Activated T-cell treated with anti-CD3 and anti-CD28 coated beads, Interleukin-2, amount 50 U/mL, for 24 hours (primary cell): ENCODE measurements at places on chromosomes 11 and 22.
A peak's percentile ranks its signal among the peaks of the same experiment; 100 is the strongest.

- H3K36me3 ChIP-seq, result peaks cover 98% of the 10 kb centered on the region
- peaks cover 79% of the 10 kb centered on the region for H3K4me1 ChIP-seq
- peak overlapping the region; percentile 99 for H3K27ac ChIP-seq
- no peaks in the 10 kb centered on the region for H3K27me3 ChIP-seq
Measured at GRCh38 chr11:67277231-67277961, 11.1 kb downstream of the GRK2 start.

DNA sequence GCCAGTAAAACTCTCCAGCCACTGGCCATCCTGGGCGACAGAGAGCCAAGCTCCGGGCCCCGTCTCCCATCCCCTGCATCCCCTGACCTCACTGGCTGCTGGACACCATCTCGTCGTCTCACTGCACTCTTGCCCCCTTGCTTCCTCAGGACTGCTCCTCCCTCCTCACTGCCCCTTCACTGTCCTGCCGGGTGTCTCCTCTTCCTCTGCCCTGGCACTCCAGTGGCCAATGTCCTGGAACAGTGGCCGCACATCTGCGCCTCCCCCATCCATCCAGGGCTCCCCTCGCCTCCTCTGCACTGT is 800.4 kb downstream of the BRD1 start:
- H3K4me3 ChIP-seq, result no peak overlapping the region
- H3K27me3 ChIP-seq, result peaks cover 16% of the 10 kb centered on the region
- no peaks in the 10 kb centered on the region for H3K36me3 ChIP-seq
- DNase-seq, result no peak
- no peaks in the 10 kb centered on the region for H3K4me1 ChIP-seq

DNA sequence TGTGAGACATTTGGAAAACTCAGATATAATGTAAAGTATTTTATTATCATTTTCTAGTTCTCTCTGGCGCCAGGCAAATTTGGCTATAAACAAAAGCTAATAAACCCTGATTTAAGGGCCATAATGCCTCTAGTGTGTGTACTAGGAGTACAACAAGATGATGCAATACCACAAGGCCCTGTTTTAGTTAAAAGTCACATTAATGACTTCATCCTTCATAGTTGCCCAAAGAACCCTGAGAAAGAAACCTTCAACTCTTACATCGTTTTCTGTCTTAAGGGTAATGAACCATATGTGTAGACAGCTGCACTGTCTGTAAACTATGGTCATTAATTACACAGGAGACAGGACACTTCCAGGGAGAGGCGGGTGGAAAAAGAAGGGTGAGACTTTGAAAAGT is 538.4 kb downstream of the FAM181B start:
- no peak for DNase-seq
- H3K4me1 ChIP-seq, result no peaks in the 10 kb centered on the region
- H3K27ac ChIP-seq, result no peak overlapping the region

DNA sequence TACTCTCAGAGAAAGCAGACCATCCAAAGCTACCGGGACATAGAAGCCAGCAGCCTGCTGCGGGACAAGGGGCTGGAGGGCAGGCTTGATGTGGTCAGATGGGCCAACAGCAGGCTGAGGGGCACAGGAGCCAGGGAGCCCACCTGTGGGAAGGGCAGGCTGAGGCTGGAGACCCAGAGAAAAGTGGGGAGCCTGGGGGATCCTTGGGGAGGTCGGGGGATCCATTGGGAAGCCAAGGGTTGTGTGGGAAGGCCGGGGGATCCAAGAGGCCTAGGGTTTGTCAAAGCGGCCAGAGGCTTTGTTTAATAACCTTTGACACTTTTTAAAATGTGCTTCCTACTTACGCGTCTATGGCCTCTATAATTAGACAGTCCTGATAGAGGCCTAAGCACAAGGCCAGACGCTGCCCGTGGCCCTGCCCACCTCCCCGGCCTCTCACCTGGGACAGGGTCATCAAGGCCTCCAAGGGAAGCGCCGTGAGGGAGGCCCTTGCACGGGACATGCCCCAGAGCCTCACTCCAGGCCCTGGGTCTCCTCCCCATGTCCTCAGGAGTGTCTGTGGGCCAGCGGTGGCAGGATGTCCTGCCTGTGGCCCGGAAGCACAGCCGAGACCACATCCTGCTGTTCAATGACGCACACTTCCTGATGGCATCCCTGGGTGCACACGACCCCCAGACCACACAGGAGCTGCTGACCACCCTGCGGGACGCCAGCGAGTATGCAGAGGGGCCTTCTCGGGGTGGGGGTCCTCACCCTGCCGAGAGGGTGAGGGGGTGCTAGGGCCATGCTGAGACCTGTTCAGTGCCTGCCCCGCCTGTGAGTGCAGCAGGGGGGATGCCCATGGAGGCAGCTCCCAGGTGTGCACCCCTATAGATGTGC is 8.6 kb upstream of the GTSE1 start:
- no peaks in the 10 kb centered on the region for H3K27me3 ChIP-seq
- H3K36me3 ChIP-seq, result peaks cover 31% of the 10 kb centered on the region
- peaks cover 13% of the 10 kb centered on the region for H3K4me1 ChIP-seq

DNA sequence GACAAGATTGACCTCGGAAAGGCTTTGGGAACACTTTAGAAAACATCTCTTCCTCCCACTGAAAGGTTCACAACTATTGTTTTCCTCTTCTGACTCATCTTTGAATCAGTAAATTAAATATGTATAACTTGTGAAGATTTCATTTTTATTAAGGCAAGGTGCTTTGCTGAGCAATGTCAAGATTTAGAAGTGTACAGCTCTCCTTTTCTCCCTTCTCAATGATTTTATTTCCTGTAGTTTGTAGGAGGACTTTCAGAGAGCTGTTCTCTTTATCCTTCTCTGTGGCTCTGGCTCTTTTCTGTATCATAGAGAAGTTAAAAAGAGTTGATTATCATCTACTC is 594.2 kb downstream of the METTL15 start:
- no peak for DNase-seq
- no peak overlapping the region for H3K27ac ChIP-seq
- no peaks in the 10 kb centered on the region for H3K27me3 ChIP-seq
- H3K4me3 ChIP-seq, result no peak overlapping the region
- H3K4me1 ChIP-seq, result no peaks in the 10 kb centered on the region

GRCh38 chr11:61961570-61962212 is 5.7 kb downstream of the FTH1 start:
- peak; percentile 22 for DNase-seq
- no peaks in the 10 kb centered on the region for H3K27me3 ChIP-seq
- peak overlapping the region; percentile 6 for H3K27ac ChIP-seq
- peaks cover 42% of the 10 kb centered on the region for H3K36me3 ChIP-seq
- no peak overlapping the region for H3K4me3 ChIP-seq

- DNase-seq, result peak; percentile 26
- H3K27ac ChIP-seq, result no peak overlapping the region
- peaks cover 14% of the 10 kb centered on the region for H3K4me1 ChIP-seq
- peaks cover 20% of the 10 kb centered on the region for H3K27me3 ChIP-seq
Measured at GRCh38 chr11:45104006-45104789, 42.2 kb upstream of the PRDM11 start.
